ENCODE measurements at places on chromosomes 2 and 18.

GRCh38 chr2:239436669-239437335, 36.0 kb upstream of the HDAC4 start:
- no peak for DNase-seq

DNA sequence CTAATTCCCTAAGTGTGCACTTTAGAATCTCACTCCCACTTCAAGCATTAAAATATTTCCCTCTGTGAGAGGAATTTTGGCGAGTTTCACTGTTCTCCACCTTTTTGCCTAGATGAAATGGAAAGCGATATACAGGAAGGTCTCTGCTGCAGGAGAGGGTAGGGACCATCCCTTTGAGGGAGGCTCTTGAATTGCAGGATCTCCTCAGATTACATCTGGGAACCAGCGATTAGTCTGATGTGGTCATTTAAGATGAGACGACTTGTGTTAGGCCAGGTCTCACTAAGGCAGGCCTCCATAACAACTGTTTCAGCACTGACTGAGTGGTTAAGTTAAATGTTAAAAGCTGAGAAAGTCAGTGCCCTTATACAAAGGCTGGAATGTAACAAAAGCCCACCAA, 74.6 kb downstream of the ARL6IP6 start:
- DNase-seq: no peak

GRCh38 chr2:228107846-228108245, 73.6 kb downstream of the SPHKAP start:
- no peak for DNase-seq

- no peak for DNase-seq
Measured at GRCh38 chr2:189363559-189363958, 77.7 kb upstream of the WDR75 start.

DNA sequence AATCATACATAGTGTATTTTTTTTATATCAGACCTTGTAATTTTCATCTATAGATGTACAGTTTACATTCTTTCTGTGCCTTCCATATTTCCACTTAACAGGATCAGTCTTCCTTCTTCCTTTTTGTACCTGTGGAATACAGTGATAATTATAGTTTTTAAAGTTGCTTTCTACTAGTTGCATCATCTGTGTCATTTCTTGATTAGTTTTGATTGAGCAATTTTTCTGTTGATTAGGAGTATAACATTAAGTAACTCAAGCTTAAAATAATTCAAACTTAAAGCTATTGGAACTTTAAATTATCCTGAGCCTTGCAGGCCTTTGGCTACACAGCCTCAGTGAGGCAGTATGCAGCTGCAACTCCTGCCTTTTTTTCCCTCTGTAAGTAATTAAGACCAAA, 57.4 kb downstream of the NEURL3 start:
- no peak for DNase-seq

GRCh38 chr2:177733322-177733855, 339.2 kb downstream of the PDE11A start:
- DNase-seq: no peak

Measured in D341Med (cell line).